ENCODE measurements at places on chromosomes 2 and 18. TPM values are rescaled to one million over a fixed set of nuclear protein-coding genes. Genes with fewer than 3 reads are reported as not detected.

Gene DPP10
- not detected for total RNA-seq

Gene CNGA3
- not detected for total RNA-seq

DNA sequence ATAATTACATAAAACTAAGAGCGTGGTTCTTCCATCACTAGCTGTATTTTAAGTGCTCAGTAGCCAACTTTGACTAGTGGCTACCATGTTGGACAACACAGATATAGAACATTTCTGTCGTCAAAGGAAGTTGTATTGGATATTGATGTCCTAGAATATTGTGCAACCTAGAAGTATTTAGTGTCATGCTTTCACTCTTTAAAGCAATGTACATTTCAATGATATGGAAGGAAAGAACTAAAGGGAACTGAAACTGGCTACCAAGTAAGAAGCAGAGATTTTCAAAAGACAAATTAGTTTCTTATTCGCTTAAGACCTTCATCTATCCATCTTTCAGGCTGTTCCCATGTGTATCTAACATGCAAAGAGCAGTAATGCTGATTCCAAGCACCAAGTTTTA is 85.4 kb upstream of the EML6 start:
- DNase-seq, result no peak

GRCh38 chr2:150404147-150404546 is 83.3 kb downstream of the RND3 start:
- no peak for DNase-seq

Gene TDRD15
- total RNA-seq, result 0.02 TPM

DNA sequence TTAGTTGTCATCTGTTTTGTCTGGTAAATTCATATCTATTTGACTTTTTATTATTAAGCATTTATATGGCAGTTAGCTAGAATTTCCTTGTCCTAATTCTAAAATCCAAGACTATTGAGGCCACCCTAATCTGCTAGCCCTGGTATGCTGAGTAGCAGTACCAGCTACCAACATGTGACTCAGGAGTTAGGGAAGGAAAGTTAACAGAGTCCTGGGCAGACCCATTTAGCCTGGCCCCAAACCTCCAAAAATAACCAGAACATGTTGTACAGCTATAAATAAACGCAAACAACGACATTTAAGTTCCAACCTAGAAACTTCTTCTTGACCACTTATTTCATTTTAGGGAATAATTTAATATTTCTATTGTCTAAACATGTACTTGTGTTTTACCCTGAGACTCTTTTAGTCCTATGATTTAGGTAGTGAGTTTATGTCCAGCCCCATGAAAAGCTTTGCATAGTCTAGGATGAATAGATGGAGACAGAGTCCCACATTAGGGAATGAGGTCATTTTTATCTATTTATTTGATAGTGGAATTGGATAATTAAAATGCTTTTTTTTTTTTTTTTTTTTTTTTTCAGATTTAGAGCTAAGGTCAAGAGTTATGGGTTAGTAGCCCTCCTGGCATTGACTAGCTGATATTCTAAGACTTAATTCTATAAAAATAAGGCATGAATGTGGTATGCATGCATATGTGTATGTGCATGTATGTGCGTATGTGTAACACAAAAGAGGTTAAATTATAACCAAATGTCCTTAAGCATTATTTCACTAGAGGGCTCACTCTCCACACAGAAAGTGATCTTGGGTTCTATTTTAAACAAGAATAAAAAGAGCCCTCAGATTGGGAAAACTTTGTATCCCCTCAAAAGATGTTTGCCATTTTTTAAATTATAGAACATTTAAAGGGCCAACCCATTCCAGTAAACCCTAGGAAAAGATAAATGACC is 160.1 kb upstream of the MAPRE2 start:
- DNase-seq, result peak; percentile 4

Gene GRB14
- total RNA-seq, result not detected

DNA sequence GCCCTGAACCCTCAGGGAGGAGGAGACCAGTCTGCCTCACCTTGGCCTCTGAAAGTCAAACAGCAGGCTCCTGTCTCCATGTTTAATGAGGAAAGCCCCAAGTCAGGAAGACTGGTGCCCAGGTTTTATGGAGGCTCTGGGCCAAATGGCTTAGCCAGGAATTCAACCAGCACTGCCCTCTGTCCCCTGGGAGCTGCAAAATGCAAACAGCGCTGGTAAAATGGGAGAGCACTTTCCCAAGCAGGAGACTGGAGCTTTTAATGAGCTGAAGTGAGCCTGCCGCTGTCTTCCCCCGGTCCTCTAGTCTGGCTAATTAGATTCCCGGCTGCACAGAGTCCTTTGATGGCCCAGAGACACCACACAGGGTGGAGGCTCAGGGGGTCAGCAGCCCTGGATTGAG is 276.0 kb upstream of the TRIB2 start:
- DNase-seq, result peak; percentile 40

DNA sequence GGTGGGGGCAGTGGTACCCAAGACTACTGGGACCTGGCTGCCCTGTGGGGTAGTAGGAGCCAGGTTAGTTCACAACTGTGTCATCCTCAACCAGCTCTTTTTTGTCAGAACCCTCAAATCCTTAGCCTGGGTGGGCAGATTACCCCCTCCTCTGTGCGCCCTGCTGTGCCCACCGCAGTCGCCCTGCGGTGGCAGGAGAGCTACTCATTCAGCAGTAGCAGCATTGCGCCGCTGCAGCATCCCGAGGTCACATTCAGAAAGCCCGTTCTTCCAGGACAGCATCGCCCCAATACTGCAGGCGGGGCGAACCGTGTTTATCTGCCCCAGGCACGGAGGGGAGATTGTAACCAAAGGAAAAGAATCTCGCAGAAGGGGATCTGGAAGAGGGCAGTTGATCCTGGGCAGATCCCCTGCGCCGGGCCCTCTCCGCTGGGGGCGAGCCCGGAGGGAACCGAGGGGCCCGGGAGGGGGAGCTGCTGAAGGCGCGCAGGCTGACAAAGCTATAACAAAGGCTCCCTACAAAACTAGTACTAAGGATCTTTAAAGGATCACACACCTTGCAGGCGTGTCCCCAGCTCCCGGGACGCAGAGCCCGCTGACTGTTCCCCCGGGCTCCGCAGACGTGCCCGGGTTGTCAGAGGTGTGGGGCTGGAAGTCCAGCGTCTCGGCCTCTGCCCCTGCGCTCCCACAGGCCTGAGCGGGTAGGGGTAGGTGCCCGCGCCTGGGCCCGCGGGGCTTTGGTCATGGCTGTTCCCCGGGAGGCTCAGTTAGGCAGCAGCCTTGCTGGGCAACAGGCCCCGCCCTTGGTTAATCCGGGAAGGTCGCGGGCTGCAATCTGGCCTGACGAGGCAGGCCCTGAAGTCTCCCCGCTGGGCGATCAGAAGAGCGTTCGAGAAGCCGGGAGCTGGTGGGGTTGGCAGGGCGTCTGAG is 13.2 kb downstream of the POU3F3 start:
- no peak for DNase-seq
